ENCODE measurements at places on chromosomes 5 and 9.

- no peak for DNase-seq
Observed at GRCh38 chr9:38406476-38407186, 14.1 kb downstream of the ALDH1B1 start.

DNA sequence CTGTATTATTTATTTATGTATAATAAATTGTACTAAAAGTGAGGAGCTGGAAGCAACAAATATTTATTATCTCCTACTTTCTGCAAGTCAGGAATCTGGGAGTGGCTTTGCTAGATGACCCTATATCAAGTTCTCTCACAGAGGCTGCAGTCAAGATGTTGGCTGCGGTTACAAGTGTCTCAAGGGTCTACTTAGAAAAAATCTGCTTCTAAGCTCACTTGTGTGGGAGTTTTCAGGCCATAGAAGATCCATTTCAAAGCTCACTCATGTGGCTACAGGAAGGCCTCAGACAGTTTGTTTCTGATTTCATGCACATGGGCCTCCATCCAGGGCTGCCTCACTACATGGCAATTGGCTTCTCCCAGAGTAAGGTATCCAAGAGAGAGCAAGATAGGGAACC is 551.1 kb downstream of the CAAP1 start:
- no peak for DNase-seq

GRCh38 chr5:146630472-146630871 is 114.5 kb upstream of the GPR151 start:
- no peak for DNase-seq

DNA sequence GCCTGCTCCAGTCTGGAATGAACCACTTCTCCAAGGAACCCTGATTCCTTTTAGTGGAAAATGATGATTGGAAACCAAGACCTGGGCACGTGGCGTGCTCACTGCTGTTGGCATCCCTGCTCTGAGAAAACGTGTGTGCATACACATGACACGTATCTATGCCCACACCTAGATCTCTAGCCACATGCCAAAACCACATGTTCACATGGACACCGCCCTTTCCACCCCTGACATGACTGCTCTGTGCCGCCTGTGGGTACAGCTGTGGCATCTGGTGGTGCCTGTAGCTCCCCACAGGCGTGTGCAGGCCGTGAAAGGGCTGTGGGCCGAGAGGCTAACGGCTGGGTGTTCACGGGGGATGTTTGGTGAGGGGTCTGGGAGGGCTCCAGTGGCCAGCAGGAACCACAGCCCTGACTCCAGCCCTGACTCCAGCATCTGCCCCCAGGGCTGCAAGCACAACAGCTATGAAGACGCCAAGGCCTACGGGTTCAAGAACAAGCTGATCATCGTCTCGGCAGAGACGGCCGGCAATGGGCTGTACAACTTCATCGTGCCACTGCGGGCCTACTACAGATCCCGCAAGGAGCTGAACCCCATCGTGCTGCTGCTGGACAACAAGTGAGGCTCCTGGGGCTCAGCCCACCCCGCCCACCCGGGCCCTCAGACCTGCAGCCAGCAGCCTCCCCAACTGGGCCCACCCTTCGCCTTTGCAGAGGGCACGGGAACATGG is 75.1 kb downstream of the KCNT1 start:
- no peak for DNase-seq

DNA sequence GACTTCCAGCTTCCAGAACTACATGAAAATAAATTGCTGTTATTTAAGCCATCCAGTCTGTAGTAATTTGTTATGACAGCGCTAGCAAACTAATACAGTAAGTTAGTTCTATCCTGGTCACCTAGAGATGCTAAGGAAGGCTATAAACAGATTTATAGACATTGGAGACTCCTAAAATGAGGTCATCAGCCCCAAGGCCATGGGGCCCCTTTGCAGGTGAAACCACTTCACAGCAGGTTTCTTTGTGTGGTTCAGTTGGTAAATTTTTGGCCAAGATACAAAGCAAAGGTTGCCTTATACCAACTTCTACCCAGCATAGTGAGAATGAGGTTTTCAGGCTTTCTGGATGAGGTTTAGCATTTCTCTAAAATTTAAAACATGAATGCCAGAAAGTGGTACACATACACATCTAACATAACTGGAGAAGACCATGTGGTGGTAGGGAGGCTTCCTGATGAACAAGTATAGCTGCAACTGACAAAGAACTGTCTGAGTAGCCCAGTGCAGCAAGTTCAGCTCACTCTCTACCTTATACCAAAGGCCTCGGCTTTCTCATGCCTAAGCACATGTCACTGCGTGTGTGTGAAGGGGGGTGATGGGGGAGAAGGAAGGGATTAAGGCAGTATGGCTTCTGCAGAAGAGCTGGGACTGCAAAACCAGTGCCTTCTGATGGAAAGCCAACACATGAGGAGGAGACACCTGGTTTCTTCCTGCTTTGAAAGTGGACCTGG is 264.6 kb upstream of the TAS2R1 start:
- DNase-seq = no peak

DNA sequence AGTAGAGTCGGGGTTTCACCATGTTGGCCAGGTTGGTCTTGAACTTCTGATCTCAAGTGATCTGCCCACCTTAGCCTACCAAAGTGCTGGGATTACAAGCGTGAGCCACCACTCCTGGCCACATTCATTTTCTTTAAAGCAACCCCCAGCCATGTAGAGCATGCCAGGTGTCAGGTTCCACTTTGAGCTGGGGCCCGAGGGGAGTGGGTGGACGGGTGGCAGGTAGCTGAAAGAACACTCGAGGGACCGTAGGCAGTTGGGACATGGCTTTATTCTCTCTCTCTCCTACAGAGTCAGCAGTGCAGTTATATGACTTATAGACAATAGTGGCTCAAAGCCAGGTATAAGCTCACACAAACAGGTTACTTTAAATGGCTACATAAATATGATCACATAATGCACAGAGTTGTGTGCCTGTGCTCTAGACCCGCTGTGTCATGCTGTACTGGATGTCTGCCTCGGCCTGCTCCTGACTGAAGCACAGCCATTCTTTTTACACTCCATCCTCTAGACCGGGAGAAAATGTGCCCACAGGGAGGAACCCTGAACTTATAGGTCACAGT is 60.5 kb upstream of the FAM120A start:
- DNase-seq = no peak

DNA sequence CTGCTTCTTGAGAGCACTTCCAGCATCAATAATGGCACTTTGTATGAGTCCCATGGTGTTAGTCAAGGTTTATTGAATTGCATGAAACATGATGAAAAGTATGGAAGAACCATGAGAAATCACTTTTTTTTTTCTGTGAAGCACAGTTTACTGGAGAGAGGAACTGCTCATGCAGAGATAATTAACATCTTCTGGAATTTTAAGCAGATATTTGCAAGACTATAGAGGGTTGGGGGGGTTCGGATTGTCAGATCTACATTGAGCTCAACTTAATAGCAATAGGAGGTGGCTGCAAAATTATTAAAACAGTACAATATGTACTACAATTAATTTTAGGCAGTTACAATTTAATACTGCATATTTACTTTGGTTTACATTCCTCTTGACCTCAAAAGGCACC is 204.4 kb upstream of the CDH10 start:
- no peak for DNase-seq

DNA sequence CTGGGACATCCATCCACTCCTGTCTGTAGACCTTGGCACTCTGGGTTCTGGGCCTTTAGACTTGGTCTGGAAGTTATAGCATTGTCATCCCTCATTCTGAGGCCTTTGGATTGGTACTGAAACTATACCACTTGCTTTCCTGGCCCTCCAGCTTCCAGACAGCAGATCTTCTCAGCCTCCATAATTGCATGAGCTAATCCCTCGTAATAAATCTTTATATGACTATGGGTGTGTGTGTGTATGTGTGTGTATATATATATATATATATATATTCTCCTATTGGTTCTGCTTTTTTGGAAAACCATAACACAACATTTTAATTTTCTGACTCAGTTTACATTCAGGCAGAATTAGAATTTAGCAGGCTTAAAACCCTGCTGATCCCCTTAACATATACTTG is 180.5 kb downstream of the ENC1 start:
- DNase-seq = no peak

- no peak for DNase-seq
Observed at GRCh38 chr5:169914766-169915165, 65.5 kb downstream of the INSYN2B start.

DNA sequence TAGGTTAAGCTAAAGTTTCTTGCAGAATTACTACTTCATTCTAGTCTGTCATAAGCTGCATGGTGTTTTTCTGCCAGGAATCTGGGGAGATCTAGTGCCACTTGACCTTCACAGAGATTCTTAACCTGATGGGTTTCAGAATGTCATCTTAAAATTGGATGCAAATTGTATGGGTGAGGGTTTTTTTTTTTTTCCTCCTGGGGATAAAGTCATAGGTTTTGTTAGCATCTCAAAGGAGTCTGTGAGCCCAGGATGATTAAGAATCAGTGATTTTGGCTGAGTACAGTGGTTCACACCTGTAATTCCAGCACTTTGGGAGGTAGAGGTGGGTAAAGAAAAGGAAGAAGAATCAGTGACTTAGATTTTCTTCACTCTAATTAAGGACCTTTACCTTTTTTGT is 51.2 kb downstream of the NIM1K start:
- DNase-seq = no peak

DNA sequence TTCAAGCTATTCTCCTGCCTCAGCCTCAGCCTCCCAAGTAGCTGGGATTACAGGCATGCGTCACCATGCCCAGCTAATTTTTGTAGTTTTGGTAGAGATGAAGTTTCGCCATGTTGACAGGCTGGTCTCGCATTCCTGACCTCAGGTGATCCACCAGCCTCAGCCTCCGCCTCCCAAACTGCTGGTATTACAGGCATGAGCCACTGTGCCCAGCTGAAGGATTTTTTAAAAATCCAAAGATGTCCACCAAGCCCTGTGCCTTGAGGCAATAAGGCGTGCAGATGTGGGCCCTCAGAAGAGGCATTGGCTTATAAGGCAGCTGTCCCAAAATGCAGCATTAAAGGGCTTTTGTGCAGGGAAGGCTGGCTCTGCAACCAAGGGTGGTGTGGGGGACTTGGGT is 10.3 kb upstream of the ZFR start:
- DNase-seq = no peak

- DNase-seq = no peak
Observed at GRCh38 chr9:106421772-106422171, 441.2 kb upstream of the ZNF462 start.

DNA sequence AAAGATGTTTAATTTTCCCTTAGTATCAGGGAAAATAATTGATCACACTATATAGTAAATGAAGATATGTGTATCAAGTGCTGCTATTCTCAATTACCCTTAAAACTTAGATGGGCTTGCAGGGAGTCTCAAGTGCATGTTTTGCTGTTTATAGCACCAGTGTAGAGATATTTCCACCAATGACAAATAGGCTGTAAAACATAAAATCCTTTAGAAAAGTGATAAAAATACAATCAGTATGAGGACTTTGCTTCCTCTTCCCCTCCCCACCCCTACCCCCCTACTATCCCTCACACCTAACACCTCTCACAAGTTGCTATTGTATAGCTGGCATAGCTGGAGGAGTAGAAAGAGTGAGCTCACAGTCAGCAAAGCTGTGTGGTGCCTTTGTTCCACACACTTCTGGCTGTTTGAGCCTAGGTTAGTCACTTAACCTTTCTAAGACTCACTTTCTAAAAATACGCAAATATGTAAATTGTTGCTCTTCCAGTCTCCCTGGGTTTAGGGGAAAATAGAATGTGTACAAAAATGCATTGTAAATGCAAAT is 93.1 kb downstream of the PDE4D start:
- DNase-seq = no peak

GRCh38 chr5:122153230-122153629 is 23.9 kb downstream of the ZNF474 start:
- no peak for DNase-seq

DNA sequence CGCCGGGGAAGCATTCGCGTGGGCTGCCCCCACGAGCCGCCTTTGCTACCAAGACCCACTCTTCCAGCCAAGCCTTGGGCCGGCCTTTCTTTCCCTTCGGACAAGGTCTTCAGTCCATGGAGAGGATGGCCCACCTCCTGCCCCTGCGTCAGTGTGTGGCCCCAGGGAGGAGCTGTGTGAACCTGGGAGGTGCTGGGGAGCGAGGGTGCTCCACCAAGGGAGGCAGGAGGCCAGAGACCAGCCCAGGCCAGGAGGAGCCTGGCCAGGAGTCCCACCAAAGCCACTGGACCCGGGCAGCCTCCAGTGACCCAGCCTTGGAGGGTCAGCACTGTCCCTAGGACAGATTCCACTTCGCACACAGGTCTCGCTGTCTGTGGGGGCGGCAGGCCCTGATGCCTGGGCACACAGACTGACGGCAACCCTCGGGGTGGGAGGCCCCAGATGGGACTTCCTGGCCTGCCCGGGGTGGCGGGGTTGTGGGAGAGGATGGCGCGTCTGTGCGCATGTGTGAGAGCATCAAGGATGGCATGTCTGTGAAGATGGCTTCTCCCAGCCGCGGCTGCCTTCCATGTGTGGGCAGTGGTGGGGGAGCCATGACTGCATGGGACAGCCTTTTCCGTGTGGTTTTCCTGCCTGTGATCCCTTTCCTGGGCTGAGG is 113.3 kb upstream of the LPCAT1 start:
- no peak for DNase-seq

DNA sequence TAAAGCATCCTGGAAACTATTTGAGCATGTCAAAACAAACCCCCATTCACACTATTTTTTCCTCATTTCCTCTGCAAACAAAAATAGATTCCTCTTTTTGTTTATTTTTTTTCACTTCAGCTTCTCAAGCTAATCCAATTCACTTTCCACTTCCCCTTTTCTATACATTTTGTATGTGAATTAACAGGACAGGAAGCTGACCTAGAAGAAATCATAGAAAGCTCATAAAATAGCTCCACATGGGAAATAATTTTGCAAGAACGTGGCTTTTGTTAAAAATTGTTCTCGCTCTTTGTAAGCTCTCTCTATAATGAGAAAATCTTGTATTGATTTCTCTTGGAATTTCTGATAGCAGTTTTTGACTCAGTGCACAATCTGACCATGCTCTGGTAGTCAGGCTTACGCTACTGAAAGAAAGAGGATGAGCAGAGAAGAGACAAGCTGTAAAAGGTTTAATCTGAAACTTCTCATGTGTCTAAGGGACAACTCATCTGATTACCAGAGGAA is 215.8 kb downstream of the ADAMTS12 start:
- DNase-seq = no peak

- no peak for DNase-seq
Observed at GRCh38 chr5:72204946-72205345, 97.7 kb downstream of the MAP1B start.

GRCh38 chr9:127405344-127406125 is 8.6 kb downstream of the SLC2A8 start:
- no peak for DNase-seq

DNA sequence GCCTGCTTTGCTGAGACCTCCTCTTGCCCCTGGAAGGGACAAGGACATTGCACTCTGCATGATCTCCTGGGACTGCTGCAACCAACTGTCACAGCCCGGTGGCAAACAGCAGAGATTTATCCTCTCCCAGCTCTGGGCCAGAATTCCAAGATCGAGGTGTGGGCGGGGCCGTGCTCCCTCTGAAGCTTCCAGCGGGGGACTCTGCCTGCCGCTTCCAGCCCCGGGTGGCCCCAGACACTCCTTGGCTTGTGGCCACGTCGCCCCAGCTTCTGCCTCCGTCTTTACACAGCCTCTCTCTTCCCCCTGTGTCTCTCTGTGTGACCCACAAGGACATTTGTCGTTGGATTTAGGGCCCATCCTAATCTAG is 67.1 kb downstream of the COL5A1 start:
- DNase-seq = no peak

- DNase-seq = no peak
Observed at GRCh38 chr5:81513473-81513872, 119.5 kb upstream of the ACOT12 start.

Measured in NK-92 treated with Interleukin-12 subunit alpha and Interleukin-12 subunit beta, amount 100 ng/mL, for 24 hours (cell line).